ENCODE measurements at places on chromosomes 4 and X. TPM values are rescaled to one million over a fixed set of nuclear protein-coding genes. Genes with fewer than 3 reads are reported as not detected.
A peak's percentile ranks its signal among the peaks of the same experiment; 100 is the strongest.

The PPBP gene
- not detected for total RNA-seq

The ARX gene
- not detected for total RNA-seq

The TIGD4 gene
- under 0.01 TPM for total RNA-seq

The C4orf36 gene
- total RNA-seq, result not detected

The EPHA5 gene
- total RNA-seq, result 0.36 TPM

The LONRF3 gene
- 1.4 TPM for total RNA-seq

The PNMA3 gene
- total RNA-seq, result not detected

The UGT2B11 gene
- not detected for total RNA-seq

The PARM1 gene
- total RNA-seq, result under 0.01 TPM

The HSFX2 gene
- 0.96 TPM for total RNA-seq

The TMA16 gene
- total RNA-seq, result 35.1 TPM

The MID1IP1 gene
- total RNA-seq, result 64.1 TPM

- peak; percentile 94 for DNase-seq
These were observed 70.5 kb downstream of the SEC24D start for GRCh38 chr4:118765399-118765798.

GRCh38 chr4:158912806-158913205 is 144.0 kb downstream of the FNIP2 start:
- DNase-seq, result no peak

DNA sequence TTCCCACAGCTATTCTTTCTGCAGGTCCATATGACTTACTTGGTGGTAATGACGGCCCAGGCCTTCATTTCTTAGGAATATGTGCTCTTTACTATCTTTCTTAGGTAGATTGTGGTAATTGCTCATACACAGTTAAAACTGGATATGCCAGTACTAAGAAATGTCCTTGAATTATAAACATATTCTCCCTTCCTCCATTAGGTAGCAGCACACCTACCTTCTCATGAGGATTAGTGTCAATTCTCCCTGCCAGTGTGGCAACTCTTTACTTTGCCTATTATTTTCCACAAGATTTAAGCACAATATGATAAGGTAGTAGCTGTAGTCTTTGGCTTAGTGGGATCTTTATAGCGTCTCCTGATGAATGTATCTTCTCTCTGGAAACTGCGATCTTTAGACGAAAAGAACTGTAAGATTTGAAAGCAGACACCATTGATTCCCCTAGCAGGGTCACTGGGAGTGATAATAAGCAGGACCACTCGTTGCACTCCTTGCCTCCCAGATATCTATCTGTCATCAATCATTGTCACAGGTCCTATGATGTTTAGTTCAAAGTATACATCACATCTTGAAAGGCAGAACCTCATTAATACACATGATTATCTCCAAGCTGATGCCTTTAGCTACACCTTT is 1240.7 kb downstream of the C4orf33 start:
- DNase-seq, result no peak

DNA sequence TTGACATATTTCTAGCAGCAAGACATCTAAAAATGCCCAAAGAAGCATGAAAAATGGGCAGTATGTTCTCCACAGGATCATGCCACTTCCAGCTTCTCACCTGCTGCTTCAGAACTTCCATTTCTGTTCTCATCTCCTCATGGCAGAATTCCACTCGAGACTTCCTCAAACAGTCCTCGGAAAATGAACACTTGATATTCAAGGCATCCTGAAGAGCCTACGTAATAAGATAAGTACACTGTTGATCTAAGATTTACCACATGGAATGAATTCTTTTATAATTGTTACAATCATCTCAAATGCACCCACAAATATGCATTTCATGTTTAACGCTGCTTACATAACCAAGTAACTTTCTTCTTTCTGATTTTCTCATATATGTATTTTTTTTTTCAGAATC is 14.1 kb downstream of the TNIP3 start:
- no peak for DNase-seq

DNA sequence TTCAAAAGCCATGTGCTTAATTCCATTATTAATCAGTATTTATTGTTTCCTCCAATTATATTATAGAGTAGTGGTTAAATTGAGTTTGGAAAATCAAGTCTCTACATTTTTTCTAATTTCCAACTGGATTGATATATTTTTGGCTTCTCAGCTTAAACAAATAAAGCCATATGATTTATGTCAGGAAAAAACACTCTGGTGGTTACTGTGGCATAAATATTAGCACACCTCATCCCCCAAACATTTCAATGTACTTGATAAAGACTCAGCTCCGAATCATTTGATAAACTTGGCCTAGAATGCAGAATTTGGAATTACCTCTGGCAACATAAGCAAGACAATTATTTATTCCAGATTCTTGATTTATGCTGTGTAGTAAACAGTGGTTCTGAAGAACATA is 2313.8 kb downstream of the ARAP2 start:
- DNase-seq, result peak; percentile 4

DNA sequence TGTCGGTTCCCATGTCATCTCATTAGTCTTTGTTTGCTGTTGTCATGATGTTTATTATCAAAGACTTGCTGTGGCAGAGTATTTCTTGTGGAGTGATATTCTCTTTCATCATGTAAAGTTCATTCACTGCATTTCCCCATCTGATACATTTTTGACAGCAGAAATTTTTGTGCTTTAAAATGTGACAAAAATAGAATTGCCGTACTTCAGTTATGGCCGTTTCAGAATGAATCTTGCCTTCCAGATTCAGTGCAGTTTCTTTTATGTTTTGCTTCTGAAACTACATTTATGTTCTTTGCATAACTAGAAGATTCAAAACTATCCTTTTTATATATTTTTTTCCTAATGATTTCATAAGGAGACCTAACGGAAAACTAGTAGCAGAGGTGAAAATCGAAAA is 10.0 kb downstream of the CSTF2 start:
- DNase-seq, result no peak

DNA sequence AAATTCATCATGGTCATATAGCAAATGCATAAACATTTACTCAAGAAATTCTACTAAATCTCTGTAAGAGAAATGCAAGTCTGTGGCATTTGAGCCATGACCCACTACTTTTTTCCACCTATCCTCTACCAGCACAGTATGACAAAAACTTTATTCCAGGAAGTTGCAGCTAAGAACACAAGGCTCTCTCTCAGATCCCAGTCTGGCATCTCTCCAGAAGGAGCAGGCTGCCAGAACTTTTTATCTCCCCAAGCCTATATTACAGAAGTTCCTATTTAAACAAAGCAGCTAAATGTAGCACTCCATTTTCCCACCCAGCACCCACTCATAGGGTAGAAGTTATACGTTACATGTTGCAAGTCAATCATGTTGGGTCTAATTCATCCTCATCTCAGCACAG is 49.3 kb upstream of the EPGN start:
- peak; percentile 11 for DNase-seq

- DNase-seq, result peak; percentile 84
These were observed 60.5 kb upstream of the TRIM2 start for GRCh38 chr4:153143527-153144348.

GRCh38 chr4:124181039-124181438 is 531.5 kb downstream of the ANKRD50 start:
- no peak for DNase-seq

GRCh38 chr4:3515646-3516045 is 16.6 kb downstream of the LRPAP1 start:
- no peak for DNase-seq

- DNase-seq, result no peak
These were observed 42.5 kb downstream of the RTL9 start for GRCh38 chrX:110401135-110401534.

GRCh38 chr4:144989306-144989705 is 108.7 kb downstream of the ANAPC10 start:
- no peak for DNase-seq

- no peak for DNase-seq
These were observed 25.2 kb upstream of the PLAC1 start for GRCh38 chrX:134683351-134684005.

GRCh38 chrX:107654566-107654871 is 26.2 kb downstream of the PRPS1 start:
- DNase-seq, result no peak

DNA sequence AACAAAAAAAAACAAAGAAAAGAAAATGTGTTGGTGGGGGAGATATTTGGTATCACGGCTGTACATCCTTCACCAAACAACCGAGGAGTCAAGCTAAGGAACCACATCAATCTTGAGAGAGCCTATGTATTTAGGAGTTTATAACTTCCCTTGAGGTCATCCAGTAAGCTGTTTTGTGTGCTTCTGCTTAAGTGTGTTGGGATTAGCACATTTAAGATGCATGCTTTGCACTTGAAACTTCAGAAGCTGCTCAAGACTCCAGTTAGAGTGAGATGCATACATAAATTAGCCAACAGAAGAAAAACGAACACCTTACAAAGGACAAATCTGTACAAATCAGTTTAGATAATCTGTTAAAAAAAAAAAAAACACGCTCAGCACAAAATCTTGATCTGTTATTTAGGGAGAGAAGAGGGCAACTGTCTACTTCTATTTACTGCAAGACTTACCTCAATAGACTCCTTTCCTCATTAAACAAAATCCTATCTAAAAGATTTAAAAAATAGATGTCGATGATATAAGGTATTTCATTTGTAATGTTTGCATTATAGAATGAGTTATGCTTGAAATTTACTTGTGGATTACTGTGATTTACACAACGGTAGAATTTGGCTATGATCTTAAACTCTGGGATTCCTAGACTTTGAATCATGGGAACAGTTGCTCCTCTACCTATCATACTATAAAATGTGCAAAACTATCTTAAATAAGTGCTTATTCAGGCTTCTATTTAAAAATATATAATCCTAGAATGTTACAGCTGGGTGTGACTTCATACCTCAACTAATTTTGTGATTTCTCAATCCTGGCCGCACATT is 53.8 kb upstream of the NAP1L5 start:
- no peak for DNase-seq

- DNase-seq, result peak; percentile 94
These were observed 5.7 kb downstream of the CD99 start for GRCh38 chrX:2696698-2697215.

- no peak for DNase-seq
These were observed 50.8 kb upstream of the BOD1L1 start for GRCh38 chr4:13678186-13678924.

DNA sequence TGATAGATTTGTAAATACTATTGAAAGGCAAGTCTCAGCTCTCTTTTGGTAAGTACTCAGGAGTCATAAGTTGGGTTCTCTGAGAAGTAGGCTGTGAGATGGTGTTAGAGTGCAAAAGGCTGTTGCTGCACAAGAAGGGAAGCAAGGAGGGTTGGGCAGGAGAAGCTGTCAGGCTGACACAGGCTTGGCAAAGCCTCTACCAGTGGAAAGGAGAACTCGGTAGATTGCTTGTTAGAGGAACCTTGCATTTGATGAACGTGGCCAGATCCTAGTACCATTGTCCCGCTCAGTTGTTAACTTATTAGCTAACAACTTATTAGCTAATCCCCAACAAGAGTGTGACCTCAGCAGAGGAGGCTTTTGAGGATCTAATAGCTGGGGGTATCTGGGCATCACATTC is 449.3 kb upstream of the BOD1L1 start:
- DNase-seq, result no peak

DNA sequence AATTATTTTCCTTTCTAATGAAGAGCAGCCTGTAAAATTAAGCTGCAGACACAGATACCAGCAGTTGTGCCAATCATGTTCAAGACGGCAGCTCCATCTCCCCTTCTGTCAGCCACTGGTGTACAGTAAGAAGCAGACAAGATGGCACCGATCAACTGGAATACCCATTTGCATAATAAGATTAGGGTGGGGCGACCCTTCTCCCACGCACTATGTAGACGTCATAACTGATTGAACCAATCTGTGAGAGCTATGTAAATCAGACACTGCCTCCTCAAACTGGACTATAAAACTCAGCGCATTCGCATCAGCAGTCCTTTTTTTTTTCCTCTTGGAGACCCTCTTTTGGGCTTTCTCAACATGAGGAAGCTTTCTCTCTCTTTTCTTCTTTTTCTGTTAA is 40.4 kb upstream of the INTS6L start:
- DNase-seq, result peak; percentile 53

GRCh38 chrX:121894756-121895155 is 847.3 kb downstream of the GLUD2 start:
- DNase-seq, result no peak

GRCh38 chr4:15021946-15022345 is 19.7 kb downstream of the CPEB2 start:
- no peak for DNase-seq

DNA sequence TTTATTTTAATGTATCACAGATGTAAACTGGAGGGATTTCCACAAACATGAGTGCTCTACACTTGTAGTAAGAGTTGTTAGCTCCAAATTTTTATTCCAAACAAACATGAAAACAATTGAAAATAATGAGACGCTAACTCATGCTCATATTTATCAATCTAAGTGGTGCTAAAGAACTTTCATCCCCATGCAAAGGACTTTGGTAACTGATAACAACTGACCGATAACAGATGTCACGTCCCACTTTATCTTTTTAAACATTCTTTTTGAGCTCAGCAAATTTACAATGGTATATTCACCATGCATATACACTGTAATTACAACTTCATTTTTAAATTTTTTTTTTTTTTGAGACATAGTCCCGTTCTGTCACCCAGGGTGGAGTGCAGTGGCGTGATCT is 15.6 kb upstream of the MAOA start:
- no peak for DNase-seq

DNA sequence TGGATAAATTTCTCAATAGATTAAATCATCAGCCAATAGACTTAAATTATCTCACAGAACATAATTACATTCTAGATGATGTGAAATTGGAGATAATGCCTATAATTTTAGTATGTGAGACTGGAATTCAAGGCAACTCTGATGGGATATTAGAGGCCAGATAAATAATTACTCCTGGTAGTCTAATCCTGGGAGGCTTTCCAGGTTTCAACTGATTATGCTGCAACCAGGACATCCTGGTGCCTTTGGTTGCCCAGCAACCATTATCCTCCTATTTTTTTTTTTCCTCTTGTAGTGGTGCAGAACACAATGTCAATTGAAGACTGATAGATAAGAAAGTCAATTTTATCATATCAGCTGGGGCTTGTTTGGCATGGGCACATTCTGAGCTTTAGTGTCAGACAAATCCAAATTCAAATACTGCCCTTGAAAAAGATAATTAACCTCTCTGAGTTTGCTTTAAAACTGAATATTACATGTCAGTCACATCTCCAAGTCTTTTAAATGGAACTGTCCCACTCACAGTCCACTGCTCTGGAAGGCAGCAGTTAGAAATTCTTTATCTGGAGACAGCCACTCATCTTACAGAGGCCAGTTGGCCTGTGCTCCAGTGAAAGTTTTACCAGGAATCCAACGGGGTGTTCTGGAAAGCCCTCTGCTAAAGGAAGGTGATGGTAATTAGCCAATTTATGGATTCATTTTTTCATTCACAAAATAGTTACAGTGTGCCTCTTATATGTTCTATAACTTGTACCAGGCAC is 95.3 kb upstream of the GUCY1A1 start:
- no peak for DNase-seq

- peak; percentile 92 for DNase-seq
These were observed 20.5 kb downstream of the ARSJ start for GRCh38 chr4:113958766-113959538.
